ENCODE measurements at places on chromosomes 3 and 15.

DNA sequence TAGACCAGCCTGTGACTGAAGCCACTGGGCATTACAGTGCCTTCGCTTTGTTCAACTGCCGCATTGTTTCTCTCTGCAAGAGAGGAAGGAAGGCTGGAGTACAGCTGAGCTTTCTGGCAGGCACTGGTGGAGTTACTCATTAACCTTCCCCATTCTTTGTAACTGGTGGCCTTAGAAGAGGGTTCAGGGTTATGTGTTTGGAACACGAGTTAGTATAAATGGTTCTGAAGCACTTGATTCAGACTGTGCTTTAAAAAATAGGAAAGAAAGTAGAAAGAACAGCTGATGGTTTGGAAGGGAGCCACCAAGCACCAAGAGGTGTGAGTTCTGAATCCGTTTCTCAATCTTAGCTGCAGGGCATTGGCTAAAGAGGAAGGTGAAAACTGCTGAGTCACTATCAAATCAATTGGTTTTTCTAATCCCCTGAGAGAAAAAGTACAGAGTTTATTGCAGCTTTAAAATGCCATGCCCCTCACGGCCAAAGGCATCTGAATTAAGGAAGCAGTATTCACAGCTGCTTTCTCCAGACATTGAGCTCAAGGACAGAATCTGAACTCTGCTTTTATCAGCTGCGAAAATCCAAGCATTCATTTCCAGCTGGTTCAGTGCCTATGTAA is 3.6 kb downstream of the HGD start:
- peak; percentile 11 for DNase-seq

DNA sequence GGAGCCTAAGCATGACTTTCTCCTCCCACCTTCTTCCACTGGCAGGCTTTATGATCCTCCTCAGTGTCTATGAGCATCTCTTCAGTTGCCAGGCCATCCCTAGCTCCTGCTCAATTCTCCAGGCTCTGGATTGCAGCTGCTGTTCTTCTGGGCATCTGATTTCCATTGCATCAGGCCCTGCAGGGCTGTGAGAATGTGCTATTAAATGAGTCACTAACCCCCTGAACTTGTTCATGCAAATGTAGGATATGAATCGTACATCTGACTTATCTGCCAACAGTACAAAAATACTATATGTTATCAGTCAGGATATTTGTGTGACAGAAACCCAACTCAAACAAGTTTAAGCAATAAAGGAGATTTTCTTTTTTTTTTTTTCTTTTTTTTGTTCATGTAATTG is 11.9 kb downstream of the GPR176 start:
- peak; percentile 87 for DNase-seq

- DNase-seq = no peak
Observed at GRCh38 chr15:65873256-65873655, 4.0 kb downstream of the RAB11A start.

DNA sequence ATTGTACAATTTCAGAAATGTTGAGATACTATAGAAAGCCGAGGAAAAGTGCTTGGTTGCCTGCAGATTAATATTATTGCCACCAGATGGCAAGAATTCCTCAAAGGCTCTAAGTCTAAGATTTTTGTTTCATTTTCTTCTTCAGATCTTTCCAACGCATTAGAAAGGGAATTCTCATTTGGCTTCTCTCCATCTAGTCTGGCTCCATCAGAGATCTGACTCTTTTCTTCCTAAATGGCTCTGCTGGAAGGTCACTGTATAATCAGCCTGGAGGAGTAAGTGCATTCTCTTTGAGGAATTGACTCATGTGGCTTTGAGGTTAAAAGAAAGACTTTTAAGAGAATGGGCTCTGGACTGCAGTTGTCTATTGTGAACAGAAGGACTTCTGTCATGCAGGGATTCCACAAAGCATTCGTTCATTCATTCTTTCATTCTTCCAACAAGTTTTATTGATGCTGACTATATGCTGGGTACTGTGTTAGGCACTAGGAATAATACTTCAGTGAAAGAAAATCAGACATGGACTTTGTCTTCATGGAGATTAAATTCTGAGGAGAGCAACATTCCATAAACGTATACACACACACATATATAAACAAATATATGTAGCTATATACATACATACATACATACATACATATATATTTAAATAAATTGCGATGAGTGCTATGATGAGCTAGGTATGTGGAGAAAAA is 55.3 kb downstream of the SLC28A2 start:
- DNase-seq = peak; percentile 62

- DNase-seq = no peak
Observed at GRCh38 chr3:81953111-81953510, 191.7 kb upstream of the GBE1 start.

- DNase-seq = peak; percentile 78
Observed at GRCh38 chr3:107973152-107973551, 117.7 kb downstream of the CD47 start.

- DNase-seq = no peak
Observed at GRCh38 chr15:37595426-37595970, 338.9 kb upstream of the TMCO5A start.

DNA sequence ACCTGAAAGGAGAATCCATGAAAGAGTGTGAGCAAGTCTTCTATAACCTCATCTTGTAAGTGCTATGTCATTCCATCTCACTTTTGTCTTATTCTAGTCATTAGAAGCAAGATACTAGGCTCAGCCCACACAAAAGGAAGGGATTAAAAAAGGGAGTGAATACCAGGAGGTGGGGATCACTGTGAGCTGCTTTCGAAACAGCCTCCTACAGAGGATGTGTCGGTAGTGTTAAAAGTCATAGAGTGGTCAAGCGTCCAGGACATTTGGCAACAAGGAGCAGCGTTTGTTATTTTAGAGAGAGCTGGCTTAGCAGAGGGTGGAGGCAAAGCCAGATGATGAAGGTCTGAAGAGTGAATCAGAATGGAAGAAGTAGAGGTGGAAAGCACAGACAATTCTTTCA is 11.7 kb upstream of the ZNF148 start:
- DNase-seq = peak; percentile 54

GRCh38 chr3:167820102-167820865 is 84.8 kb downstream of the SERPINI1 start:
- DNase-seq = no peak
